ENCODE measurements at places on chromosomes 7 and 10.

DNA sequence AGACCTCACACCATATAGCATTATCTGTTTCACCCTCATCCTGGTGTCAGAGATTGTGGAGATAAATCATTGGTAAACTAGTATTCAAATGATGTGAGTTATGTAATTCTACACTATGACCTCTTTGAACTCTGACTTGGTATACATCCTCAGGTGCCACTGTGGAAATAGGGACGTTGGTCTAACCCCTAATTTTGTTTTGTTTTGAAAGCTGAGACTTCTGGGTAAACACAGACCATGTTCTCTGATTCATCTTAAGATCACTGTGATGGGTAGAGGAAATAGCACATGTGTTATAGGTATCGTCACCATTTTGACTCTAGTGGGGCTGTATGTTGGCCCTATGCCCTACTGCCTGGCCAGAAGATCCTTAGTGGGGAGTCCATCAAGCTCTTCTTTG, 241.6 kb downstream of the CCDC7 start:
- no peak for DNase-seq
- H3K4me3 ChIP-seq: no peak overlapping the region
- no peak overlapping the region for H3K27ac ChIP-seq
- H3K4me1 ChIP-seq: no peaks in the 10 kb centered on the region
- no peaks in the 10 kb centered on the region for H3K36me3 ChIP-seq

GRCh38 chr7:134567368-134567767, 18.5 kb downstream of the AKR1B15 start:
- no peaks in the 10 kb centered on the region for H3K4me1 ChIP-seq
- no peak overlapping the region for H3K4me3 ChIP-seq
- no peak for DNase-seq
- H3K27ac ChIP-seq: no peak overlapping the region

DNA sequence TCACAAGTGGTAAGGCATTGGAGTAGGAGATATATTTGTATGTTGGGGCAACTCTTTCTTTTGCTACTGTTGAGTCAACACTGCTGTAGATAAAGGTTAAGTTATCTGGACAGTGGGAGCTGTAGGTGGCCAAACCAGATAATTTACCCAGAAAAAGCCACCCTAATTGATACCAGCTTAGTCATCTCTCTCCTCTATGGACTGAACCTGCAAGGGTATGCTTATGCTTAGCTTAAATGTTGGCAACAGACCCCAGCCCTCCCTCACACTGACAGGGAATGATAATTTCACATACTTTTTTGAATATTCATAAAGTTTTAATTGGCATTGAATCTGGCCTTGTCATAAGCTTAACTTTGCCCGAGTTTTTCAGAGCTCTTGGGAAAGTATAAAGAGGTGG, 66.3 kb downstream of the CREB5 start:
- no peaks in the 10 kb centered on the region for H3K27me3 ChIP-seq
- no peak overlapping the region for H3K4me3 ChIP-seq
- no peaks in the 10 kb centered on the region for H3K36me3 ChIP-seq
- DNase-seq: no peak
- no peaks in the 10 kb centered on the region for H3K4me1 ChIP-seq
- no peak overlapping the region for H3K27ac ChIP-seq

DNA sequence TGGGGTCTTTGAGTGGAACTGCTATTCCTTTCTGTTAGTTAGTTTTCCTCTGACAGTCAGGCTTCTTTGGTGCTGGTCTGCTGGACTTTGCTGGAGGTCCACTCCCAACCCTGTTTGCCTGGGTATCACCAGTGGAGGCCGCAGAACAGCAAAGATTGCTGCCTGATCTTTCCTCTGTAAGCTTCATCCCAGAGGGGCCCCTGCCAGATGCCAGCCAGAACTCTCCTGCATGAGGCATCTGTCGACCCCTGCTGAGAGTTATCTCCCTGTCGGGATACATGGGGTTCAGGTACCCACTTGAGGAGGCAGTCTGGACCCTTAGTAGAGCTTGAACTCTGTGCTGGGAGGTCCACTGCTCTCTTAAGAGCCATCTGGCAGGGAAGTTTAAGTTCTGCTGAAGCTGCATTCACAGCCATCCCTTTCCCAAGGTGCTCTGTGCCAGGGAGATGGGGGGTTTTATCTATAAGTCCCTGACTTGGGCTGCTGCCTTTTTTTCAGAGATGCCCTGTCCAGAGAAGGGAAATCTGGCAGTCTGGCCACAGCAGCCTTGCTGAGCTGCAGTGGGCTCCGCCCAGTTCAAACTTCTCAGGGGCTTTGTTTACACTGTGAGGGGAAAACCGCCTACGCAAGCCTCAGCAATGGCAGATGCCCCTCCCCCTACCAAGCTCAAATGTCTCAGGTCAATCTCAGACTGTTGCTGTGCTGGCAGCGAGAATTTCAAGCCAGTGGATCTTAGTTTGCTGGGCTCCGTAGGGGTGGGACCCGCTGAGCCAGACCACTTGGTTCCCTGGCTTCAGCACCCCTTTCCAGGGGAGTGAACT, 89.7 kb upstream of the CDK6 start:
- H3K27me3 ChIP-seq: no peaks in the 10 kb centered on the region
- no peaks in the 10 kb centered on the region for H3K4me1 ChIP-seq
- H3K4me3 ChIP-seq: no peak overlapping the region
- H3K36me3 ChIP-seq: no peaks in the 10 kb centered on the region
- DNase-seq: no peak

DNA sequence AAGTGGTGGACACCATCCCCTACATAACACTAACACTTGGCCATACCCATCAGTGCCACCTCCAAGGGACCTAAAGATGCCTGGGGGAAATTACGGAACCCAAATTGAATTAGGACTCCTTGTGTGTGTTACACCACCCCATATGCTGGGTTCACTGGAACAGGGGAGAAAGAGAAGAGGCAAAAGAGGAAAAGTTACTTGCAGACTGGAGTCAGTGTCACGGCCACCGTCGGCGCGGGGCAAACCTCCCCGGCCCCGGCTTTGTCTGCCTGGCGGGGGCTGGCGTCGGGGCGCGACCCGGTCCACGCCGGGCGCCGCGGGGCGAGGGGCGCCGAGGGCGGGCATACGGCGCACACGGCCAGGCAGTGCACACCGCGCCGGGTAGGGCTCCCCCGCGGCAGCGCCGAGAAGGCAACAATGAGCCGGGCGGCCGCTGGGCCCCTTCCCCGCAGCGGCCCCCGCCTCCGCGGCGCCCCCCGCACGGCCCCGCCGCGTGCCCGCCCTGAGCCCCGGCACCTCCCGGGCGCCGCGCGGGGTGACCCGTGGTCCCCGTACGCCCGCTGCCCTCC, 171.1 kb downstream of the FAM107B start:
- peak overlapping the region; percentile 52 for H3K4me3 ChIP-seq
- H3K27ac ChIP-seq: no peak overlapping the region
- DNase-seq: peak; percentile 30
- H3K4me1 ChIP-seq: no peaks in the 10 kb centered on the region
- H3K36me3 ChIP-seq: no peaks in the 10 kb centered on the region
- no peaks in the 10 kb centered on the region for H3K27me3 ChIP-seq

DNA sequence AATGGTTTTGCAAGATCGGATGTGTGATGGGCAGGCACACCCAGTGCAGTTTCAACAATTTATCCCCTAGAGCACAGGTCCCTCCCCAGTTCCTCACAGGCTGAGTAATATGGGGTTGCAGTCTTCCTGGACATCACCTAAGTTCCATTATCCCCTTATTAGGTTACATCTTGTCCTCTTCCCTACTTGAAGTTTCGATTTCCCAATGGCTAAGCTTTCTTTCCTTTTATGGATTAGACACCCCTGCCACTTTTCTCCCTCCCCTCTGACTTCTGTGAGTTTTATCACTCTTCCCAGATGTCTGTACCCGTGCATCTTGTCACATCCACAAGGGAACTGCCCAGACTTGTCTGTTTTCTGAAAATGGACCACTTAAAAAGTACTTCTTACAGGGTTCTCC, 2.4 kb upstream of the NIPSNAP2 start:
- no peak overlapping the region for H3K4me3 ChIP-seq
- peaks cover 5% of the 10 kb centered on the region for H3K4me1 ChIP-seq
- H3K27me3 ChIP-seq: no peaks in the 10 kb centered on the region
- H3K36me3 ChIP-seq: no peaks in the 10 kb centered on the region

DNA sequence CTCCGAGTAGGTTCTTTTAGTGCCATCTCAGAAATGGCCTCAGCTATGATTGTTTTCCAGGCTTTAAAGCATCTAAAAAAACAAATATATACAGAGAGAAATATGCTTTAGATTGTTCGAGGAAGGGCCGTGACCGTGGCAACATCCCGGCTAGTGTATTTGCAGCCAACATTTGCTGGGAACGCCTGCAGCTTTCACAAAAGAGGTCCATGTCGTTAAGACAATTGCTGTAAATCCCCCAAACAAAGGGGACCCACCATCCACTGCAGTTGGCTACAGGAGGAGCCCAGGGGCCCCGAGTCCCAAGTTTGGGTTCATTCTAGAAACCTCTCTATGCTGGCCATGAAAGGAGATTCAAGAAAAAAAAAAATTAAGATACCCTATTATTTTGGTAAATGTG, 152.8 kb upstream of the TCF7L2 start:
- DNase-seq: no peak
- H3K27ac ChIP-seq: no peak overlapping the region
- peaks cover 4% of the 10 kb centered on the region for H3K4me1 ChIP-seq
- no peaks in the 10 kb centered on the region for H3K36me3 ChIP-seq

DNA sequence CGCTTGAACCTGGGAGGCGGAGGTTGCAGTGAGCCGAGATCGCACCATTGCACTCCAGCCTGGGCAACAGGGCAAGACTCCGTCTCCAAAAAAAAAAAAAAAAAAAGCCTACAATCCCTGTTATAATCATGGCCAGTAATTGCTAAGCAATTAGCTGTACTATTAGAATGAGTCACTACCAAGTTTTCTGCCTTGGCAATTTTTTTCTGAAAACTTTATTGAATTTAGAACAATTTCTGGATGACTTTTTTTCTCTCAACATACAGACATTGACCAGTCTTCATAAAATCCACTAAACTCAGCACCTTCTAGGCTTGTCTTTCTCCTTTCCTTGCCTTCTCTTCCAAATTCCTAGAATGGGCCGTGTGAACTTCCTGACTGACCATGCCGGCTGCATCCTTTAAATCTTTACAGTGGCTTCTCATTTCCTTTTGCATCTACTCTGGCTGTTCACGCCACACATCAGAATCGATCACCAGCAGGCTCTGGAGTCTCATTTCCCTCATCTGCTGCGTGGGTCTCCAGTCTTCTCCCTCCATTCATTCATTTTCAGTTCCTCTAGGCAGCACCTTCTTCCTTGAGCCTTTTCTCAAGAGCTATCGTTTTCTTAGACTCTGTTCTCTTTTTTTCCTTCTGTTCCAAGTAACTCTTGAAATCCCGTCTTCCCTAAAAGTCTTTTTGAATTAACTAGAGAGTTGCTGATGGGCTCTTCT, 107.9 kb downstream of the KAT6B start:
- H3K4me1 ChIP-seq: no peaks in the 10 kb centered on the region
- H3K27ac ChIP-seq: no peak overlapping the region
- H3K36me3 ChIP-seq: no peaks in the 10 kb centered on the region

GRCh38 chr10:88045656-88046415, 182.4 kb downstream of the PTEN start:
- H3K27me3 ChIP-seq: no peaks in the 10 kb centered on the region
- H3K4me3 ChIP-seq: no peak overlapping the region
- DNase-seq: no peak
- no peaks in the 10 kb centered on the region for H3K36me3 ChIP-seq
- no peaks in the 10 kb centered on the region for H3K4me1 ChIP-seq

DNA sequence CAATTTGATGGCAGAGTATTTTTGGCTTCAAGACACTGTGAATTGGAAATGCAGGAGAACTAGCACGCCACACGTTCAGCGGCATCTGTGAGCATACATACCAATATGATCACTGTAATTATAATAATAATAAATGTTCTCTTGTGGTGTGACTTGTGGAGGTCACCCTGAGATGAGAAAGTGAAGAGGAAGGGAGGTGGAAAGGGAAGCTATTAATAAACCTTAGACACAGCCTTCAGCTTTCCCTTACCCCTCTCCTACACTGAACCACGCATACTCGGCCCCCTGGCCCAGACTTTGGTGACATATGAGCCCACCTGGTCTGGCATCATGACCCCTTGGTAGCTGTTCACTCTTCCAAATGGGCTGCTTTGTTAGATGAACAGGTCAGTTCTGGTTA, 139.1 kb downstream of the SORCS3 start:
- no peaks in the 10 kb centered on the region for H3K4me1 ChIP-seq
- no peaks in the 10 kb centered on the region for H3K27me3 ChIP-seq
- H3K36me3 ChIP-seq: no peaks in the 10 kb centered on the region
- H3K4me3 ChIP-seq: no peak overlapping the region

DNA sequence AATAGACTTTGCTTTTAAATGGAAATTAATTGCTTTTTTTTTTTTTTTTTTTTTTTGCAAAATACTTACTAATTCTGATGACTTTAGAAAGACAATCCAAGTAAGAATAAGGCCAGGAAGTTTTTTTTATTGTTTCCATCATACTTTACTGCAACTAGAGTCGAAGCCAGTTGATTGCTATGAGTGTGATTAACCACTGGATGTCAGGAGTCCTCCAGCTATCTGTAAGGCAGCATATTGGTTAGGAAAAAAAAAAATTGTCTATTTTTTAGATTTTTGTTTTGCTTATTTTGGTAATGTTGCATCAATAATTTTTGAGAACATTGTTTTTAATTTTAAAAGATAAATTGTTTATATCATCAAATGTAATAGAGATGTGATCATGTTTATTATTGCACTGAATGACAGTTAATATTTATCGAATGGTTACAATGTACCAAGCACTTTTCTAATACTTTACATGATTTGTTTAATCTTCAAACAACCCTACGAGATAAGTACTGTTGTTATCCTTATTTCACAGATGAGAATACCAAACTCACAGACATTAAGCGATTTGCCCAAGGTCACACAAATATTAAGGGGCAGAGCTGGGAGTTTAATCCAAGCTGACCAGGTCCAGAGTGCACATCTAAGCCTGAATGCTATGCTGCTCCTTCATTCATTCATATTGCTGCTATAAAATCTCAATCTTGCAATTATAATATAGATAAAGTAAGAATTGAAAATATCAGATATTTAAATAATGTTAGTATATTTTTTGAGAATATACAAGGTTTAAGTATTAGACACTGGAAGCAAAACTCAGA, 19.9 kb upstream of the LMOD2 start:
- no peaks in the 10 kb centered on the region for H3K36me3 ChIP-seq
- no peak overlapping the region for H3K27ac ChIP-seq
- H3K4me1 ChIP-seq: no peaks in the 10 kb centered on the region
- DNase-seq: no peak
- no peak overlapping the region for H3K4me3 ChIP-seq

DNA sequence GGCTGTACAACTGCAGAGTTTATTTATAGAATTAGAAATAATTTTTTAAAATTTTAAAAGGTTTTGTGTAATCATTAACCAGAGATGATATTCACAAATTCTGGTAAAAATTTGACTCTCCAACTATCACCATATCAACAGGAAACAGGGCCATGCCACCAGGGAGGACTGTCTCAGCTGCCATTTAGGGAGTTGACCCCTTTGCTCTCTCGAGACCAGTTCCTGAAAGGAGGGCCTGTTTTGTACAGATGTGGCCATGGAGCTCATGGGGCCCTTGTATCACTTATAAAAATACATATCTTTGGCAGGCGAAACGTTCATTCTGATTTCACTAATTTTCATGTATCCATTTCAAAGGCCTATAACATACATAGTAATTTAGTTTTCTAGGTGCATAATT, 20.3 kb downstream of the H2AZ2 start:
- no peaks in the 10 kb centered on the region for H3K36me3 ChIP-seq
- H3K4me3 ChIP-seq: no peak overlapping the region
- no peak overlapping the region for H3K27ac ChIP-seq
- DNase-seq: no peak
- H3K4me1 ChIP-seq: no peaks in the 10 kb centered on the region
